PC-9 (cell line): ENCODE measurements at places on chromosomes 5 and 9. TPM values are rescaled to one million over a fixed set of nuclear protein-coding genes. Genes with fewer than 3 reads are reported as not detected.

Gene PLCXD3
- total RNA-seq = 0.11 and 0.18 TPM in 2 replicates

Gene GCNT1
- 14.0 and 15.3 TPM in 2 replicates for total RNA-seq

Gene MORN5
- total RNA-seq = not detected in 2 replicates

Gene PCSK5
- total RNA-seq = 8.2 and 9.8 TPM in 2 replicates

Gene OMD
- total RNA-seq = not detected in 2 replicates

Gene MEIKIN
- not detected in 2 replicates for total RNA-seq

Gene FUT7
- not detected in 2 replicates for total RNA-seq

Gene ECPAS
- 79.3 and 123 TPM in 2 replicates for total RNA-seq

Gene HTR4
- not detected in 2 replicates for total RNA-seq

Gene IFNA10
- total RNA-seq = not detected in 2 replicates

Gene GFPT2
- 22.5 and 24.4 TPM in 2 replicates for total RNA-seq

Gene IRX2
- not detected in 2 replicates for total RNA-seq

Gene IFNK
- not detected in 2 replicates for total RNA-seq

Gene MELK
- 25.1 and 48.1 TPM in 2 replicates for total RNA-seq

- no peak overlapping the region for H3K4me3 ChIP-seq
- no peaks in the 10 kb centered on the region for H3K4me1 ChIP-seq
- no peaks in the 10 kb centered on the region for H3K27me3 ChIP-seq
Measured at GRCh38 chr5:423626-424261, 19.2 kb upstream of the EXOC3 start.

DNA sequence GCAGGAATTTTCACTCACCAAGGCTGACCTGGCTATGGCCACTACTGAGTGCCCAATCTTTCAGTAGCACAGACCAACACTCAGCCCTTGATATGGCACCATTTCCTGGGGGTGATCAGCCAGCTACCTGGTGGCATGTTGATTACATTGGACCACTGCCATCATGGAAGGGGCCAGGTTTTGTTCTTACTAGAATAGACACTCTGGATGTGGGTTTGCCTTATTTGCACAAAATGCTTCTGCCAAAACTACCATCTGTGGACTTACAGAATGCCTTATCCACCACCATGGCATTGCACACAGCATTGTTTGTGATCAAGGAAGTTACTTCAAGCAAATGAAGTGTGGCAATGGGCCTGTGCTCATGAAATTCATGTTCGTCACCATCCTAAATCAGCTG is 69.7 kb upstream of the SH3GL2 start:
- no peaks in the 10 kb centered on the region for H3K4me1 ChIP-seq
- no peak overlapping the region for H3K4me3 ChIP-seq
- no peaks in the 10 kb centered on the region for H3K27me3 ChIP-seq
- H3K27ac ChIP-seq = no peak overlapping the region

GRCh38 chr9:16196206-16196605 is 643.4 kb downstream of the CCDC171 start:
- DNase-seq = no peak
- H3K4me1 ChIP-seq = peaks cover 11% of the 10 kb centered on the region; the same call in 1 of the 2 replicates
- H3K27ac ChIP-seq = no peak overlapping the region
- no peak overlapping the region for H3K4me3 ChIP-seq
- no peaks in the 10 kb centered on the region for H3K27me3 ChIP-seq
- no peaks in the 10 kb centered on the region for H3K36me3 ChIP-seq

DNA sequence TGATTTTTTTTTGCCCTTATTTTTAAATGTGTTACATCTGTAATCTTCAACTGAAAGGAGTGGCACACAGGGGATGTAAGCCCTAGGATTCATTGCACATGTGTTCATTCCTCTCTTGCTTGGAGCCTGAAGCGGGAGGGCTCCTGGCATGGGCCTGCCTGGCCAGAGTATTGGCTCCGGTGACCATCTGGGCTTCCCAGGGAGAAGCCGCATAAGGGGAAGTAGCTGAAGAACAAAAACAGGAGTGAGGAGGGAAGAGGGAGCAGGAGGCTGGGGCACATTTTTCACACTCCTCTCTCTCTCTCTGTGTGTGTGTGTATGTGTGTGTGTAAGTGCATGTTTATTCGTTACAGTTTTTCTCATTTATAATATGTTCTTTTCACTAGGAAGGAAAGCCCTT is 269.9 kb downstream of the PRR16 start:
- H3K4me3 ChIP-seq = no peak overlapping the region
- no peaks in the 10 kb centered on the region for H3K27me3 ChIP-seq
- H3K4me1 ChIP-seq = no peaks in the 10 kb centered on the region
- no peak for DNase-seq

- no peak overlapping the region for H3K4me3 ChIP-seq
- no peak for DNase-seq
- no peaks in the 10 kb centered on the region for H3K36me3 ChIP-seq
Measured at GRCh38 chr9:136681029-136681428, 6.2 kb downstream of the AGPAT2 start.

GRCh38 chr5:53253421-53253871 is 143.9 kb upstream of the MOCS2 start:
- H3K27ac ChIP-seq = no peak overlapping the region
- peaks cover 12% of the 10 kb centered on the region for H3K4me1 ChIP-seq
- no peaks in the 10 kb centered on the region for H3K27me3 ChIP-seq

DNA sequence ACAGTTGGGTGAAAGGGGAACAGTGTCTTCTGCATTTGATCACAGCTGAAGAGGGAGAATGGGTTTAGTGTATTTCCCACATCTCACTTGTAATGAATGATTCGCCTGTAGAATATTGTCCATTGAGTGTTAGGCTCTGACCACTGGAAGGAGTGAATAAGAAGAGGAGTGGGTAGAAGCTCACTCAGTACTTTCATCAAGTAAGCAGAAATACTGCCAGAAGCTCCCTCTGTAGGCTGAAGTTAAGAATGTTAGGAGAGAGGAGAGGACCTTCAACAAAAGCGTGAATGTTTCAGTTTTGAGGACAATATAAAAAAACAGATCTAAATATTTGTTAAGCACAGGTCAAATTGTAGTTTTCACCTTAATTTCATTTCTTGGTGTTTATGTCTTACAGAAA is 27.5 kb downstream of the FSD1L start:
- H3K4me1 ChIP-seq = no peaks in the 10 kb centered on the region
- no peaks in the 10 kb centered on the region for H3K27me3 ChIP-seq
- DNase-seq = no peak
- H3K36me3 ChIP-seq = no peaks in the 10 kb centered on the region

DNA sequence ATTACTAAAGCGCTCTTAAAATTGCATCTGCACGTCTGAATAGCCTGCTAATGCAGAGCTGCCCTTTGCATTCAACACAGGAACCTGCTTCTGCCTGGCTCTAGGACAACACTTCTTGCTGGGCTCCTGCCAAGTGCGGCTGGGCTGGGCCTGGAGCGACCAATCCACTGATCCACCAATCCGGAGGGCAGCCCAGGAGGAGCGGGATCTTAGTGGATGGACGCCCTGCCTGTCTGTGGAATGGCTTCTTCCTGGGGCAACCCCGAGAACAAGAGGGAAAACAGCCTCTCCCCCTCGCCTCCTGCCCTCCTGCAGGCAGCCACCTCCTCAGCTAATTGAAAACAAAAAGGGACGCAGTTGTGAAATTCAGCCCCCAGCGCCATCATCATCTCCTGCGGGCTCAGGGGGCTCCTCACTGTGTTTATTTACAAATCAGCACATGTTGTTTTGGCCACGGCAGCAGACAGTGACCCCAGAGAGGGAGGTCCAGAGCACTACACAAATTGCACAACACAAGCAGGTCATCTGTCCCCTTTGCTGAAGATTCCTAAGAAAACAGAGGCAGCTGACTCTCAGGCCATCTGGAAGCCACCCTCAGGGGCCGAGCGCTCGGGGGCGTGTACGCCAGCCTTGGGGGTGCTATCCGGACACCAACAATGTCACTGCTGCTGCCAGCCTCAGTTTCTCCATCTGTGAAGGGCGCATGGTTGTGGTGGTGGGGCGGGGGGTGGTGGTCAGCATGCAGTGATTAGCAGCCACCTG is 57.3 kb downstream of the GADD45G start:
- no peak overlapping the region for H3K4me3 ChIP-seq
- H3K4me1 ChIP-seq = no peaks in the 10 kb centered on the region
- H3K27ac ChIP-seq = no peak overlapping the region
- peak; percentile 46 for DNase-seq

DNA sequence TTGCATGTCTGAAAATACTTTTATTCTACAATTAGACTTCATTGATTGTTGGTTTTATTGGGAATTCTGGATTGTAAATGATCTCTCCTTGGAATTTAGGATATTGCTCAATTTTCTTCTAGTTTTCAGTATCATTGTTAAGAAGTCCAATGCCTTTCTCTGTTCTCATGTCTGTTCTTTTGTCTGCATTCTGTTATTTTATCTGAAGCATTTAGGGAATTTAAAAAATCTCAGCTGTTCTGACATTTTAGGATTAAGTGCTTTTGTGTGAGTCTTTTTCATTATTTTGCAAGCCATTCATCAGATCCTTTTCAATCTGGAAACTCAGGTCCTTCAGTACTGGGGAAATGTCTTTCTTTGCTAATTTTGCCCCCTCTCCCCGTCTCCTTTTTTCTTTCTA is 4.4 kb upstream of the FER start:
- no peaks in the 10 kb centered on the region for H3K36me3 ChIP-seq
- peaks cover 8% of the 10 kb centered on the region; the same call in 1 of the 2 replicates for H3K4me1 ChIP-seq
- no peak for DNase-seq
- H3K4me3 ChIP-seq = no peak overlapping the region

DNA sequence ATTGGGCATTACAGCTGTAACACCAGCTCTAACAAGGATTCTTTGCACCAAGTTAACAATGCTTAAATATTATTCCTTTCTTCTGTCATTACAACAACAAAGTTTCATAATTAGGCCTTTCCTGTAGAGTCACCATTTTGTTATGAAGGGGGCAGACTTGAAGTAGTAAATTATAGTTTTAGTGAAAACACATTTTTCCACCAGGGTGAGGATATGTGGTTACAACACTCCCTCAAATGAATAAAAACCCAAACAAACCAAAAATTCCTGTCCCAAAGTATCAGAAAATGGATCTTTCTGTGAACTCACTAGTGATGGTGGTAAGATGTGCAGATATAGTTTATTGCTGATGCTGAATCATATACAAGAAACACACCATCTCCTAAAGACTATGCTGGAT is 250.5 kb upstream of the TUT7 start:
- H3K27ac ChIP-seq = no peak overlapping the region
- H3K4me3 ChIP-seq = no peak overlapping the region
- H3K36me3 ChIP-seq = no peaks in the 10 kb centered on the region
- H3K27me3 ChIP-seq = no peaks in the 10 kb centered on the region
- H3K4me1 ChIP-seq = peaks cover 10% of the 10 kb centered on the region; the same call in 1 of the 2 replicates

- 0 out of 2 replicates have a peak, but pooled peaks cover 5% of the 10 kb centered on the region for H3K27me3 ChIP-seq
Measured at GRCh38 chr5:175129121-175129520, 314.9 kb downstream of the DRD1 start.

DNA sequence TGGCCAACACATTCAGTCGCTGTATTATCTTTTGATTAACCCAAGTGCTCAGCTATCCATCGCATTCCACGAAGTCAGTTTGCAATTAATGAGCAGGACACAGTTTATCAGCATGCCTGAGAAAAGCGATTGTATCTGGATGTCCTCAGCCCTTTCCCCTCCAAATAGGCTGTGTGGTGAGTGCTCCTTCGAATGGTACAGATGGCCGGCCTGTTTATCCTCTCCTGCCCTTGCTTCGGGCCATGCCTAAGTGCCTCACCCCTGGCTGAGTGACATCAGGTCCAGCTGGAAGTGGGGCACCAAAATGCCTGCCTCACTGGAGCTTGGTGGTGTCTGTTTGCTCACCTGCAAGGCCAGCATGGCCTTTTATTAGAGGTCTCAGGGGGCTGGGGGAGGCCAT is 317.3 kb downstream of the GADD45G start:
- no peak for DNase-seq
- H3K4me1 ChIP-seq = no peaks in the 10 kb centered on the region
- no peak overlapping the region for H3K4me3 ChIP-seq
- peaks cover 80% of the 10 kb centered on the region for H3K27me3 ChIP-seq

DNA sequence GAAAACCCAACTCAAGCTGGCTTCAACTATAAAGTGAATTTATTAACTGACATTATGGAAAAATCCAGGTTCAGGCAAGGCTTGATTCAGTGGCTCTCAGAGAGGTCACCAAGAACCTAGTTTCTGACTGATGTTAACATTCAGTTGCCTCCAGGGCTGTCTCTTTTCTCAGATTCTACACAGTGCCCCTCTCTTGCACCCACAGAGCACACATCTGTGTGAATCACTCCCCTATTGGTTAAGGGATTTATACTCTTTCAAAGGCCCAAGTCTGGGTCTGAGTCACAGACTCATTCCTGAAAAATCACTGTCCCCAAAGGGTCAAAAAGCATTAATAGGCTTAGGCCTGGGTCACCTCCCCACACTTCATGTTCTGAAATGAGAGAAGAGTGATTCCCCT is 6.2 kb upstream of the HAVCR2 start:
- no peak overlapping the region for H3K4me3 ChIP-seq
- DNase-seq = no peak
- no peaks in the 10 kb centered on the region for H3K4me1 ChIP-seq
- H3K36me3 ChIP-seq = no peaks in the 10 kb centered on the region
- no peaks in the 10 kb centered on the region for H3K27me3 ChIP-seq

- H3K27ac ChIP-seq = no peak overlapping the region
- H3K4me3 ChIP-seq = no peak overlapping the region
- no peaks in the 10 kb centered on the region for H3K36me3 ChIP-seq
- H3K4me1 ChIP-seq = no peaks in the 10 kb centered on the region
- no peak for DNase-seq
Measured at GRCh38 chr9:85451680-85452079, 290.1 kb downstream of the AGTPBP1 start.

DNA sequence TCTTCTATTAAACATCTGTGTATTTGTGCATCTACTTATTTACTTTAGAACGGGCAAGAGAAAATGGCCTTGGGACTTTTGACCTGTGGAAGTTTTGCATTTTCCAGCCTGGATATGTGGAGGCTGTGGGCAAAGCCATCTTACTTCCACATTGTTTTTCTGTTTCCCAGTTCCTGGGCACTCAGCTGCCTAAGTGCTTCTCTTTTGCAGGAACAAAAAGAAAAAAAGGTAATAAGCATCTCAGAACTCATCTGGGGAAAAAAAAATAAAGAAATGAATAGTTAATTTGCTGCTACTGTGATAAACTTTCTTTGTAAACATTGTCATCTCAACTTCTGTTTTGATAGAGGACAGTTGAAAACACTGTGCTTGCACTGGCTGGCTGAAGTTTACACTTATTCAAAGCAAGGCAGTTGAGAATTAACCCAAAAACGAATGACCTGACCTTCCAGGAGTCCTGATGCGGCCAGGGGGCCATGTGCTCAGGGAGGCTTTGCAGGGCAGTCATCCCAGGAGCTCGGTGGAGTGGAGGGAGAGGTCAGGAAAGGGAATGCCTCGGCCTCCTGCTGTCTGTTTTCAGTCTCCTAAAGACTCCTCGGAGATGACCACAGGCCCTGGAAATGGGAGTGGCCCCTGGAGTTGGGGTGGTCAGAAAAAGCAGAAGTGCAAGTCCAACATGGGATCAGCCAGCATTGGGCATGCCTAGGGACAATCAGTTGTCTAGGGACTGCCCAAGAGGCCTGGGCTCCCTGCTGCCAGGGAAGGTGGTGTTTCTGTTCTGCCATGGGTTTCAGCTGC is 75.5 kb downstream of the RAI14 start:
- no peak overlapping the region for H3K4me3 ChIP-seq
- peaks cover 14% of the 10 kb centered on the region for H3K4me1 ChIP-seq
- no peaks in the 10 kb centered on the region for H3K27me3 ChIP-seq
- no peak for DNase-seq
